Adipocyte (in vitro differentiated cells): ENCODE measurements at places on chromosomes 7 and 10.

DNA sequence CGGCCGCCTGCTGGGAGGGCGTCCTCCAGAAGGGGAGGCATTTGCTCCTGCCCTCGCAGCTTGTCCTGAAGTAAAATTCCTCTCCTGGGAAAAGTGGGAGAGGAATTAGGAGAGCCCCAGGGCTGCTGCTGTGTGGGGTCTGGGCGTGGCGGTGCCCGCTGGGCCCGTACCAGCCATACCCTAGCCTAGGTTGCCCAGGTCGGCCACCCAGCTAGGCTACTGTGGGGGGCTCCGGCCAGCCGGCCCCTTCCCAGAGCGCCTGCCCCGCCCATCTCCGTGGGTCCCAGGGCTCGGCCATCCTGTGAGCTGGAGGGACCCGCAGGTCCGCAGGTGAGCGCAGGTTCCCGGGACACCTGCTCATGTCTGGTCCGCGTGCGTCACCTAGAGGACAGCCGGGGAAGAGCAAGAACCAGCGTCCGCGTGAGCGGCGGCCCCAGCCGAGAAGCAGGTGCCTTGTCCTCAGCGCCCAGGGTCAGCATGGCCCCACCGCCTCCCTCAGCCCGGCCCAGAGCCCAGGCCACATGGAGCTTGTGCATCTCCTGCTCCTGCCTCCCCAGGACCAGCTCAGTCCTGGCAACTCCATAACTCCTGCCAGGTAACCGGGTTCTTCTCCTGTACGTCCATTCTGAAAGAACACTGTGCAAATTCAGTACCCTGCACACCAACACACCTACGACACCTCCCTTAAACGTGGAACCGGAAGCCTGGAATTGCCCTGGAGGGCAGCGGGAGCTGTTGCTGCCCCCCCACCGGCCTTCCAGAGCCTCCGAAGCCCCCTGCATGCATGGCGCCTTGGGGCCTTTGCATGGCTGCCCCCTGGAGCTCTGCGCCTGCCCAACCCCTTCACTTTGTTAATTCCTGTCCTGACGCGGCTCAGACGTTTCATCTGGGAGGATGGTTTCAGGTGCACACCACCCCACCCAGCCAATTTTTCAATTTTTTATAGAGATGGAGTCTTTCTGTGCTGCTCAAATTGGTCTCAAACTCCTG is 22.8 kb upstream of the FOXL3 start:
- DNase-seq: no peak

GRCh38 chr10:123583639-123584418 is 82.3 kb upstream of the GPR26 start:
- DNase-seq: peak; percentile 97

DNA sequence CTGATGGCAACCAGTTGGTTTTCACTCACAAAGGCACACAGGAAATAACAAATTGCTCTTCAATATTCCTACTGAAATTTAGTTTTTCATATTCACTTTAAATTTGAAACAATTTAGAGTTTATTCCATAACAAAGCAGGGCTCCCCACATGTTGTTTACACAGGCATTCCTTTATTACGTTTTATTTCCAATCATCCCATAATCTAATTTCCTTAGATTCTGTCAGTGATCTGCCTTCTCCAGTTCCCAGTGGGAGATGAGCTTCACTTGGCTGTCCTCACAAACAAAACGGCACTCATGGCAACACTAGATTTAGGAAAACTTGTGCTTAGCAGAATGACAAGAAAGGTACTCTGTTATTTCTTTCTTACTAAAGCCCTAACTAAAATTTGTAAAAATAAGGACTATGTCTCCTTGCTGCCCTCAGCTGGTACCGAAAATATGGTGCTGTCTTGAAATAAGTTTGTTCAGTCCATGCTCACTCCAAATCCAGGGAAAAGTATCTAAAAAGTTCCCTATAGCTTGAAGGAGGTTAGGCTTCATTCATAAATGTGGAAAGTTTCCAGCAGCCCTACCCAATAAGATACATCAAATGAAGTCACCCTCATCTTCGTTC is 23.0 kb downstream of the PHYH start:
- peak; percentile 46 for DNase-seq

- DNase-seq: peak; percentile 70
These were observed 19.3 kb downstream of the TCAF1 start for GRCh38 chr7:143882604-143883078.

DNA sequence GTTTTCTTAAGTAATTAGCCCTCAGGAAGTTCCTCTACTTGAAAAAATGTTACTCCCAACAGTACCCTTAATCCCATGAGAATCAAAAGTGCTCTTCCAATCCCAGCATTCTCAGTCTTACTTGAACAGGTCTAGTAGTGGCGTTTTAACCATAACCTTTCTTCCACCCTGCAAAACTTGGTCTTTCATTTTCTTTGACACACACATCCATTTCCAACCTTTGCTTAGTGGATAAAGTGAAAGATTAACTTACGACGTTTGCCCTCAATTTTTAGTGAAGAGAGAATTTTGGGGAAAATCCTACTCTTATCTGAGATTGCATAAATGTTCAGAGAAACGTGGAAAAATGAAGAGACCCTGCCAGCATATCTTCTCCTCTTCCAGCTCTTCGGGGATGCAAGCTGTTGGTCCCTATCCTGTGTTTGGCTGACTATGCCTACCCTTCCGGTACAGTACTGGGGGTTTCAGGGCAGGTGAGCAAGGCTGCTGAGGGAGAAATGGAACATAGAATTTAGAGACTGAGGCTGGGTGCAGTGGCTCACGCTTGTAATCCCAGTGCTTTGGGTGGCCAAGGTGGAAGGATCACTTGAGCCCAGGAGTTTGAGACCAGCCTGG is 18.8 kb downstream of the WBP1L start:
- no peak for DNase-seq

- DNase-seq: no peak
These were observed 85.0 kb downstream of the LRRN3 start for GRCh38 chr7:111175908-111176441.
